ENCODE measurements at places on chromosomes 1 and 21. TPM values are rescaled to one million over a fixed set of nuclear protein-coding genes. Genes with fewer than 3 reads are reported as not detected.

SLAMF6 gene
- not detected for total RNA-seq

KRTAP20-4 gene
- total RNA-seq, result not detected

HAO2 gene
- not detected for total RNA-seq

FOXE3 gene
- 0.46 TPM for total RNA-seq

SYT6 gene
- not detected for total RNA-seq

GPR3 gene
- total RNA-seq, result 0.95 TPM

Measured in Panc1 (cell line).